ENCODE measurements at places on chromosomes 16 and 17.

GRCh38 chr17:83155128-83156121 lies 76.0 kb downstream of the METRNL start:
- DNase-seq = peak; percentile 48

- DNase-seq = no peak
Measured at GRCh38 chr17:66032082-66032712, 159.7 kb downstream of the CEP112 start.

GRCh38 chr16:86928523-86929011 lies 350.2 kb downstream of the FOXL1 start:
- peak; percentile 28 for DNase-seq

DNA sequence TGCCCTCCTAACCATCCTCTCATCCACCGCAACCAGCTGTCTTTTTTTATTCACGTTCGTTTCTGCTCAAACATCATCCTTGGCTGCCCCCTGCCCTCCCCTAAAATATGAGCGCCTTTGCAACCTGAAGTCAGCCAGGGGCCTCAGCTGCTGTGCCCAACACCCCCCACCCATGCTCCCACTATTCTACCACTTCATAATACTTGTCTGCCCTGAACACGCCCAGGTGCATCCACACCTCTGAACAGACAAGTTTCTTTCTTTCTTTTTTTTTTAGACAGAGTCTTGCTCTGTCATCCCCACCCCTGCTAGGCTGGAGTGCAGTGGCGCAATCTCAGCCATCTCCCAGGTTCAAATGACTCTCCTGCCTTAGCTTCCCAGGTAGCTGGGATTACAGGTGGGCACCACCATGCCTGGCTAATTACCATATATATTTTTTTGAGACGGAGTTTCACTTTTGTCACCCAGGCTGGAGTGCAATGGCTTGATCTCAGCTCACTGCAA lies 26.9 kb downstream of the CEP295NL start:
- DNase-seq = no peak

Measured in hematopoietic multipotent progenitor cell treated with erythropoietin and hydrocortisone succinate and interleukin-3 and kit ligand, for 4 days (in vitro differentiated cells).